ENCODE measurements at places on chromosomes 13 and 19. TPM values are rescaled to one million over a fixed set of nuclear protein-coding genes. Genes with fewer than 3 reads are reported as not detected.

The F2RL3 gene
- 1.3 TPM for total RNA-seq

The MEIOSIN gene
- not detected for total RNA-seq

The LAIR1 gene
- total RNA-seq: 3.5 TPM

The GFY gene
- not detected for total RNA-seq

The S1PR2 gene
- 6.5 TPM for total RNA-seq

The TNNT1 gene
- total RNA-seq: 117 TPM

The ZSCAN4 gene
- total RNA-seq: not detected

The URAD gene
- total RNA-seq: not detected

The ELSPBP1 gene
- total RNA-seq: not detected

The PGLYRP1 gene
- not detected for total RNA-seq

The TMEM255B gene
- 2.6 TPM for total RNA-seq

The ZNF614 gene
- 6.9 TPM for total RNA-seq

The FFAR2 gene
- not detected for total RNA-seq

The GAPDHS gene
- total RNA-seq: not detected

The SIGLEC10 gene
- 0.56 TPM for total RNA-seq

The CACNG6 gene
- total RNA-seq: not detected

The ZNF582 gene
- total RNA-seq: 3.5 TPM

The ADPRHL1 gene
- 652 TPM for total RNA-seq

The UBE2S gene
- 16.5 TPM for total RNA-seq

The POMP gene
- total RNA-seq: 93.0 TPM

The COX6B2 gene
- not detected for total RNA-seq

The ZAR1L gene
- not detected for total RNA-seq

The USHBP1 gene
- total RNA-seq: 3.7 TPM

The C19orf53 gene
- total RNA-seq: 85.1 TPM

The KLK4 gene
- not detected for total RNA-seq

The ATXN8OS gene
- total RNA-seq: not detected

The C19orf67 gene
- not detected for total RNA-seq

The KCNRG gene
- total RNA-seq: not detected

The HNRNPM gene
- 100 TPM for total RNA-seq

The SIGLEC7 gene
- total RNA-seq: 0.61 TPM

The NR2C2AP gene
- total RNA-seq: 5.7 TPM

The TNFRSF19 gene
- total RNA-seq: 25.1 TPM

The RAB20 gene
- total RNA-seq: 12.8 TPM

The CLEC17A gene
- not detected for total RNA-seq

Data from heart left ventricle (tissue), 16 donors.